ENCODE measurements at places on chromosomes 7 and 10.

DNA sequence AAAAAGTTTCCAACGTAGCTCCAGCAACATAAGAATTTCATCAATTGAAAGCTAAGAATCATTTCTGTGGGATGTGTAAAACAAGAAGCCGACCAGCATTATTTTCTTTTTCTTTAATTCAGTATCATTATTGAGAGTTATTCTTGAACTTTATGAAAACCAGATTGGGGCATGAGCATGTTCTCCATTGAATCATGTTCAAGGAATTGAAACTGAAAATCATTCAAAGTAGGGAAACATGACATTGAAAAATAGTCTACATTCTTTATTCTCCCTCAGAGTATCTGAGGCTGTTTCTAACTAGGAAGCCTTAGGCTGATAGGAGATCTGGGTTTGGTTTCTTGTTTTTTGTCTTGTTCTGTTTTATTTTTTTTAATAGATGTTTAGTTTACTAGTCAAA, 253.7 kb downstream of the DYNC1I1 start:
- no peak for DNase-seq

GRCh38 chr10:119461380-119461779, 81.1 kb downstream of the RGS10 start:
- no peak for DNase-seq

GRCh38 chr7:95623788-95624187, 27.5 kb upstream of the PDK4 start:
- no peak for DNase-seq

DNA sequence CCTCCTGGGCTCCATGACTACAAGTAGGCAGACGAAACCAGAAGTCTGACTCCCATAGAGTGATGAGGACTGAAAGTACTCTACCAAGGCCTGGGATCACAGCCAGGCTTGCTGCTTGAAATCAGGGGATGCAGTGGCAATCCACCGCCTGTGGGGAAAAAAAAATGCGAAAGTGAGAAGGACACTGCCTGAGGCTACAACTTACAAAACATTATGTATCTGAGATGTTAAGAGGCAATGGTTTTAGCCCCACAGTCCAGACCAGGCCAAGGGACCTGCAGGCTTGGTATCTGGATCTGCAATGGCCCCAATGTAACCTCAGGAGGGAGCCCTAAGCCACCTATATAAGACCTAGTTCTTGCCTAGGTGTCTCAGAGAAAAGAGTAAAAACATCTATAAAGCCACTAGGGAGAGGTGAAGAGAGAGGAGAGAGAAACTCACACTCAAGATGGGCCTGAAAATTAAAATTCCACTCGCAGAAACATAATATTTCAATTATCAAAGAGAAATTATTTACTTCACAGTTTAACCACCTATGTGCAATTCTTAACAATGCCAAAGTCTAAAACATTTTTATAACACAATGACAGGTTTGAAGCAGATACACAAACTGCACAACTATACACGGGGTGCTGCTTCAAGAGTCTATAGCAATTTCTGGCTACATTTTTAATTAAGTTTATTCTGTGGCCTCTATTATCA, 13.9 kb downstream of the DNAJC1 start:
- DNase-seq = no peak

DNA sequence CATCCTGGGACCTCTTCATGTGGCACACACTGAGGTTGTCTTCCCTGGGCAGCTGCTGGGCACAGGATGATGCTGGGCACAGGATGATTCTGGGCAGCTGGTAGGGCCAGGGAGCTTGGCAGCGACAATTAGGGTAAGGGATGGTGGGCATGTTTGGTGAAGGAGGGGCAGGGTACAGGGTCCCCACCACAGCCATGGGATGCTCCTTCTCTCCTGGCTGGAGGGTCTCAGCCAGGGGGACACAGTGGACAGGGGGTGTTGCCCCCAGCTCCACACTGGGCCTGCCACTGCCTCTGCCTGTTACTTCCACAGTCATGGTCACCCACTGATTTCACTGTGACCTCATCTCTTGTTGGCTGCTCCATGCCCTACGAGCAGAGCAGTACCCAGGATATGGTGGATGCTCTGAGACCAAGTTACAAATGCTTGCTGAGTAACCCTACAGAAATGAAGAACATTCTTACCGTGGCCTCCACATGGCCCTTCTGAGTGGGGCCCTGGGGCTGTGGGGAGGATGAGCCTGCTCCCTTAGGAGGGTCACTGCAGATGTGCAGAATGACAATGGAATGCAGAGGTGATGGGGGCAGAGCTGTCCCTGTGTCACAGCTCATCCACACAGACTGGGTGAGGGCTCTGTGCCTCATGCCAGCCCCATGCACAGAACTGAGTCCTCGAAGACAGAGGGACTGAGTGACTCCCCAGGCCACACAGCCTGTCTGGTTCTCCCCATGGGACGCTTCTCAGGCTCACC, 28.4 kb upstream of the RET start:
- no peak for DNase-seq

DNA sequence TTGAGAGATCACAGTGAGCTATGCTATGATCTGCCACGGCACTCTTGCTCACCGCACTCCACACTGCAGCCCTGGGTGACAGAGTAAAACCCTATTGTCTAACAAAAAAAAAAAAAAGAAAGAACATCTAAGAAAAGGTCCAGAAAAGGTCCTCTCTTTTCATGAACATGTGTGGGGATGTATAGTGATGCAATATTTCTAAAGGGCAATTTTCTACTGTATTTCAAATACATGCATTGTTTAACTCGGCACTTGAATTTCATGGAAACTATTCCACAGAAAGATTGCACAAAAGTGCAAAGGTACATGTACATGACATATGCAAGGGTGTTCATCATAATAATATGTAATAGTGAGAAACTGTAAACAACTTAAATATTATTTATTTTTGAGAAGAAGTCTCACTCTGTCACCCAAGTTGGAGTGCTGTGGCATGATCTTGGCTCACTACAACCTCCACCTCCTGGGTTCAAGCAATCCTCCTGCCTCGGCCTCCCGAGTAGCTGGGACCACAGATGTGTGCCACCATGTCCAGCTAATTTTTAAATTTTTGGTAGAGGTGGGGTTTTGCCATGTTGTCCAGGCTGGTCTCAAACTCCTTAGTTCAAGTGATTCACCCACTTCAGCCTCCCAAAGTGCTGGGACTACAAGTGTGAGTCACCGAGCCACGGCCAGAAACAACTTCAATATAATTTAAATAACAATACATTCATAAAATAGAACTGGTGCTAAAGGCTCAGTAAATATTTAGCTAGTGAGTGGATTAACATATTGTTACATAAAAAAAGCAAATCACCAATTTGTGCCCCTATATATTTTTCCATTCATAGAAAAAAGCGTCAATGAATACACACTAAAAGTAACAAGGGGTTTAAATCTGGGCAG, 1.3 kb upstream of the PPRC1 start:
- no peak for DNase-seq

- no peak for DNase-seq
Measured at GRCh38 chr10:119919271-119919670, 26.7 kb downstream of the SEC23IP start.

- DNase-seq = no peak
Measured at GRCh38 chr7:4734587-4735345, 40.7 kb upstream of the AP5Z1 start.

- no peak for DNase-seq
Measured at GRCh38 chr7:105985229-105985628, 22.2 kb downstream of the CDHR3 start.

- no peak for DNase-seq
Measured at GRCh38 chr7:90625562-90625961, 29.4 kb downstream of the CDK14 start.

DNA sequence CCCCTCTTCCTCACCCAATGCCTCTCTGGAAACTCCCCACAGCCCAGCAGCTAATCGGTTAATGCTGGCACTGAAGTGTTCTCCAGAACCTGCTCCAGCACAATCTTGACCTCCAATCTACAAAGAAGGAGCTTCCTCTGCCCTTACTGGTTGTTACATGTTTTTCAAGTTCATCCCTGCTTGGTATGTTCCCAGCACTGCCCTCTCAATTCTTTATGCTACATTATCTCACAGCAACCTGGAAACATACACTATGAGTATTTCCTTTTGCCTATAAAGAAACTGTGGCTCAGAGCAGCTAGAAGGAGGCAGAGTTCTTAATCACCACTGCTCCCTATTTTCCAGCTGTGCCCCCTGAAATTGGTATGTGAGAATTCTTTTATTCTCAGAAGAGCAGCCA, 84.1 kb upstream of the KMT2E start:
- no peak for DNase-seq

GRCh38 chr10:69397972-69398371, 18.7 kb downstream of the TACR2 start:
- no peak for DNase-seq

- DNase-seq = no peak
Measured at GRCh38 chr10:12844811-12845483, 156.6 kb downstream of the CCDC3 start.

DNA sequence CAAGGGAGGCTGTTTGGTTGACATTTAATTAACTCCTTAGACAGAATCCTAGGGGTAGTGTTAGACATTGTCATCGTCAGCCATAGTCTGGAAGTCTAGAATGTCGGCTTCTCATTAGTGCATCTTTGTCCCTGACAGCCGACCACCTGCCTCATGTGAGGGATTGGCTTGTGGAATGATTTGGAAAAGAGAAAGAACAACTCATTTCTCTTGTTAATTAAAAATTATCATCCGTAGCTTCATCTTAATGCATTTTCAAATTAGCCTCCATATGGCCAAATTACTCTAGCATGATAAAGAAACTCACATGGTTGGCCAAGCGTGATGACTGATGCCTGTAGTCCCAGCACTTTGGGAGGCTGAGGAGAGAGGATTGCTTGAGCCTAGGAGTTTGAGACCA, 97.7 kb upstream of the PARD3 start:
- DNase-seq = no peak

DNA sequence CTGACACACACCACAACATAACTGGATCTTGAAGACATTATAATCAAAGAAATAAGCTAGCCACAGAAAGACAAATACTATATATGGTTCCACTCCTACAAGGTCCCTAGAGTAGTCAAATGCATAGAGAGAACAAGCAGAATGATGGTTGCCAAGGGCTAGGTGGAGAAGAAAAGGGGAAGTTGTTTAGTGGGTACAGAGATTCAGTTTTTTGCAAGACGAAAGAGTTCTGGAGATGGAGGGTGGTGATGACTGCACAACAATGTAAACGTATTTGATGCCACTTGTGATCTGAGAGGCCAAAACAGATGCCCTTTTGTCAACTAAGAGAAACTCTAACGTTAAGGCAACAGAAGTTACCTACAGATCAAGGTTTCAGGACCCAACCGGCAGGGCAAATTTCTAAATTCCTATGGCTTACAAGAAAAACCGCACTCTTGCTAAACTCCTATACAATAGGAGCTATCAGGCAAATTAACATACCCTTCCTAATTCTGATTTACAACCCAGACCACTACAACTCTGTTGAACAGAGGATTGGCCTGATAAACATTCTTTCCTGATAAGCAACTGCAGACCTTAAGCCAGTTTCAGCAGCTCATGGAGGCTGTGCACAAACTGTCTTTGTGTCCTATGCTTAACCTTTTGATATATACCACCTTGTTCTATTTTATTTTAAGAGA, 69.0 kb downstream of the FAM107B start:
- DNase-seq = no peak

DNA sequence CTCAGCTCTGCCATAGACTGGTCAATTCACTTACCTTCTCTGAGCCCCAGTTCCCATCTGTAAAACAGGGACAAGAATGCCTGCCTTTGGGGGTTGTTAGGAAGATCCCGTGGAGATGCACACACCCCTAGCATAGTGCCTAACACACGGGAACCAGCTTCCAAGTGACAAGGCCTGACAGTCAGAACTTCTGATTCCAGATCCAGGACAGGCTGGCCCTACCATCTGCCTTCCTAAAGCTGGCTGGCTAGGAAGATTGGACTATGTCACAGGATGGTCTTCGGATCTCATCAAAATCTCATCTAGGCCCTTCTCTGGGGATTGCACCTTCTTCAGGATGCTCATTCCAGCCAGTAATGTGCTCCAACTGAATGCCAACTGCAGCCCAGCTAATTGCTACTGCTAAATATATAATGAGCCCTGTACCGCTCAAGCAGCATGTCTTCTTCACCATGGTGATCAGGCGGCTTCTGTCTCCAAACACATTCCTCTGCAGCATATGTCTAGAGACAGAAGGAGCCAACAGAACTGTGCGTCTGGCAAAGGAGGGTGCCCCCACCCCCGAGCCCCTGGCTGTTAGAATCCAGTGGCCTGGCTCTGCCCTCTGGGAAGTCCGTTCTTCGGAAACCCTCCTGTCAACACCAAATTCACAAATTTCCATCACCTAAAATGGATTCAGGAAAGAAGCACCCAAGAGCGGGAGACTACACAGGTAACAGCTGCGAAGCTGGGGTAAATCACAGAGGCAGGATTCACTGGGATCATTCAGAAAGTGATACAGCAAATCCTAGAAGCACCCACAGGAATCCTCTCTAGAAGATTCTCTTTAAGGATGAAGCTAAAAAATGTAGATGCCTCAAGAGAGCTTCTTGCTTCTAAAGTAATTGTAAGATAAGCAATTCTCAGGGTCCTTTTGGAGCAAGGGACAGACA, 142.1 kb upstream of the EEPD1 start:
- no peak for DNase-seq

DNA sequence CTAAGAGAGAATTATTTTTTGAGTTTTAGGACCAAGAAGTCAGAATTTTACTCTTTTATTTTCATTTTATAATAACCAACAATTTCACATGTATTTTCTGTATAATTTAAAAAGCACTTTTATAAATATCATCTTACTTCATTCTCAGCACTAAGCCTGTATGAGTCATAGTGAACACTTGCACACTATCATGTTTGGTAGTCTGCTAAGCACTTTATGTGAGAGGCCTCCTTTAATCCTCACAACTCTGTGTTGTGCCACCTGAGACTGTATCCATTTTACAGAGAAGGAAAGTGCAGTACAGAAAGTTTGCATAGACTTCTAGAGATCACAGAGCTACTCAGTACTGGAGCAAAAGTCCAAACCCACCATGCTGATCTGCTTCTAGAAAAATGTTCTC, 939.6 kb downstream of the NRG3 start:
- DNase-seq = no peak

- no peak for DNase-seq
Measured at GRCh38 chr7:24134535-24134934, 149.5 kb upstream of the NPY start.

DNA sequence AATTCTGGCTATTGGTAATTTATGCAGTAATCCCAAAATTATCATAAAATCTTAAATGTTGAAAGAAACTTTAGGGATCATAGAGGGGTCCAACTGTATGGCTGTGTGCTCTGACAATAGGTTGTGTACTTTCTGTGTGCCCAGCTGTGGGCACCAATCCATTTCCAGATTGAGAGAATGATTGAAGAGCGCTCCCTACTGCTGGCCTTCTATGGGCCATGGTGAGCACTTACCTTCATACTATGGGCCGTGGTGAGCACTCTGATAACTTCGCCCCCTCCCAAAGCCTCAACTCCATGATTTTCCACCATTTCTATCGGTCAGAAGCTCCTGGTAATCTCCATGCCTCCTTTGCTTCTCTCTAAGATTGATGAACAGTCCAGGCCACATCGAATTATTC, 118.6 kb downstream of the STRA8 start:
- no peak for DNase-seq
